ENCODE measurements at places on chromosomes 6 and 20.

- peak; percentile 73 for DNase-seq
These were observed 86.4 kb upstream of the CLDN20 start for GRCh38 chr6:155177363-155177961.

DNA sequence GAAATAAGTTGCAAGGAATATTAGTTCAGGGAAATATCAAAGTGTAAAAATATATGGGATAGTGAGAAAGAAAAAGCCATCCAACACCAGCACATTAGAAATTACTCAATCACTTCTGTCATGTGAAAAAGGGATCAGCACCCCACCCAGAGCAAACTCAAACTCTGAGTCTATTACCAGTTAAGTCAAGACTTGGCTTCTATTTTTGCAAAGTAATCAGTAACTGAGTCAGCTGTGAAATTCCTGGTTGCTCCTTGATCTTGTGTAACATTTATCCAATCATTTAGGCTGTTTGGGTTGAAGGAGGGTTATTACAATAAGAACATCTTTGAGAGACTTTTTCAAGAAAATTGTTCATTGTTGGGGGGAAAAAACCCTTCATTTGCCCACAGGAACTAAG, 51.2 kb downstream of the SLC22A23 start:
- DNase-seq, result peak; percentile 75

- no peak for DNase-seq
These were observed 219.5 kb upstream of the JAG1 start for GRCh38 chr20:10893321-10893720.

GRCh38 chr6:13066050-13066449, 262.3 kb downstream of the TBC1D7 start:
- DNase-seq, result no peak

DNA sequence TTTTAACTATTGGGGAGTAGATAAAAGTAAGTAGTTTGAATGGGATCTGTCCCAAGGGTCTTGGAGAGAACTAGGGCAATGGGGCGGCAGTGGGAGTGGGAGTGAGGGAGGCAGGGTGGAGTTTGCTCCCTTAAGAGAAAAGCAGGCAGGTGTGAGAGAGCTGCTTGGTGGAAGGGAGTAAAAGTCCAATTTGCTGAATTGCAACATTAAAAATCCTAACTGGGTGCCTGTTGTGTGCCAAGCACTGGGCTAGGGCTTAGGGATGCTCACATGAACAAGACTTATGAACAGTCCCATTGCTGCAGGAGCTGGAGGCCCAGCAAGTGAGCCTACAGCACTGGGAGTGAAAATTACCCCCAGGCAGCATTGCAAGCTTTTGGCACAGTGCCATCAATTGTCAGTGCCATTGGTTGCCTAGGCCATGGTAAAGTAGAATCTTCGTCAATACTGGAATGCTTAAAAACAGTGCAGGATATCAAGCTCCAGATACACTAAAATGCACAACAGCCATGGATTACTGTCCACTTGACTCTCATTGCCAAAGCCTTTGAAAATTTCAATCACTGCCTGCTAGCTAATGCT, 277.7 kb upstream of the JARID2 start:
- DNase-seq, result no peak
